RKO (cell line): ENCODE measurements at places on chromosomes 16 and 17.

- DNase-seq: no peak
These were observed 154.2 kb upstream of the SHISA6 start for GRCh38 chr17:11086646-11087340.

GRCh38 chr17:55318081-55318480 is 53.3 kb downstream of the HLF start:
- DNase-seq: no peak

DNA sequence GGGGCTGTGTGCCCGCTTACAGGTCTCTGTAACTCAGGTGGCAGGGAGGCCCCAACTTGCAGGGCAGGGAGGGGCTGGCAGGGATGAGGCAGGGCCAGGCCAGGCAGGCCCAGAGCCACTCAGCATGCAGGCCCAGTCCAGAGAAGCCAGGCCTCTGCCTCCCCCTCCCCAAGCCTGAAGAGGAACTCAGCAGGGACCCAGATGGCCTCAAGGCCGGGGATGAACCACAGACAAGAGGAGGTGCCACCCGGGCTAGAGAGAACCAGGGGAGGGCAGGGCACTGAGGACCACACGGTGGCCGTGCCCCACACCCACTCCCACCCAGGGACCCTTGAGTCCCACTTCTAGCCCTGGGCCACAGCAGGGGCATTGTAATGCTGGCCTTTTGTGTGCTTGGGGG is 29.8 kb upstream of the EIF1 start:
- DNase-seq: no peak

DNA sequence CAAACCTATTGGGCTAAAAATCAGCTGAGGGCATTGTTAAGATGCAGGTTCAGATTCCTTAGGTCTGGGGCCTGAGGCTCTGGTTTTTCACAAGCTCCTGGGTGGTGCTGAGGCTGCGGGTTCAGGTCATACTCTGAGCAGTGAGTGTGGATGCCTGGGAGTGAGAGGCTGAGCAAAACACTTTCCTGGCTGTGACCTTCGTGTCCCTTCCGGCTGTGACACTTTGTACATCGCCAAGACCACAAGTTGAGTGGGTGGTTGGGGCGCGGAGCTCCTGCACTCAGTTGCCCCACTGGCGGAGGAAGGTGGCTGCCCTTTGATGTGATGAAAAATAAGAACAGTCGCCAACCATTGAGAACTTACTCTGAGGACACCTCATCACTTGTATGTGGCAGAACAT is 24.8 kb downstream of the CCR7 start:
- no peak for DNase-seq

GRCh38 chr16:84931506-84931905 is 79.8 kb downstream of the ZDHHC7 start:
- no peak for DNase-seq

- no peak for DNase-seq
These were observed 149.7 kb downstream of the SNX29 start for GRCh38 chr16:12126091-12126806.

- no peak for DNase-seq
These were observed 6.0 kb upstream of the GRB2 start for GRCh38 chr17:75411328-75412067.

GRCh38 chr17:32302037-32302436 is 36.4 kb downstream of the RHBDL3 start:
- no peak for DNase-seq

GRCh38 chr16:86574646-86575045 is 3.7 kb upstream of the FOXL1 start:
- DNase-seq: no peak

DNA sequence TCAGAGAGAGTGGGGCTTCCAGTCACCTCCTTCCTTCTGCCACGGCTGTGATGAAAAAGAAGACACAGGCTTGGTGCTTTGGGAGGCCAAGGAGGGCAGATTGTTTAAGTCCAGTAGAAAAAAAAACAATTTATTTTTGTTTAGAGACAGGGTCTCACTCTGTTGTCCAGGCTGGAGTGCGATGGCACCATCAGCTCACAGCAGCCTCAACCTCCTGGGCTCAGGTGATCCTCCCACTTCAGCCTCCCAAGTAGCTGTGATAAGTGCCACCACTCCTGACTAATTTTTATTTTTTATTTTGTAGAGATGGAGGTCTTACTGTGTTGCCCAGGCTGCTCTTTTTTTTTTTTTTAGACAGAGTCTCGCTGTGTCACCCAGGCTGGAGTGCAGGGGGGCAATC is 2.7 kb upstream of the MVD start:
- no peak for DNase-seq

- DNase-seq: no peak
These were observed 8.9 kb downstream of the ACOX1 start for GRCh38 chr17:75970011-75970523.

GRCh38 chr17:65485388-65486299 is 75.8 kb downstream of the AXIN2 start:
- no peak for DNase-seq

GRCh38 chr16:76940251-76940650 is 250.7 kb upstream of the MON1B start:
- no peak for DNase-seq

DNA sequence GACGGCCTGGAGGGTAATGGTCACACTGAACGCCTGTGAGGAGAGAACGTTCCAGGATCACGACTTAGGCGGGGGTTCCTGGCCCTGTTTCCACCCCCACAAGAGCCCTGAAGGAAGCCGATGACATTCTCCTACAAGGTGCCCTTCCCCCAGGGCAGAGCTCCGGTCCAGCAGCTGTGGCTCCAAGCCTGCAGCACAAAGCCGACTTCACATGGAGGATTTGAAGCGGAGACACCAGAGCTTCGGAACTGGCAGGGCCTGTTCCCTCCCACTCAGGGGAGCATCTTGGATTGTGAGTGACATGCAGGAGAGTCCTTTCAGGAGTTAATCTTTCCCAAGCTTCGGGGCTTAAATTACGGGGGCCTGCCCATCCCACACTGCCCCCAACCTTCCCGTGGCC is 5.0 kb downstream of the FADS6 start:
- no peak for DNase-seq
